Right ventricle myocardium inferior (tissue), 1 donor: ENCODE measurements at places on chromosomes 3 and 15. TPM values are rescaled to one million over a fixed set of nuclear protein-coding genes. Genes with fewer than 3 reads are reported as not detected.

DNA sequence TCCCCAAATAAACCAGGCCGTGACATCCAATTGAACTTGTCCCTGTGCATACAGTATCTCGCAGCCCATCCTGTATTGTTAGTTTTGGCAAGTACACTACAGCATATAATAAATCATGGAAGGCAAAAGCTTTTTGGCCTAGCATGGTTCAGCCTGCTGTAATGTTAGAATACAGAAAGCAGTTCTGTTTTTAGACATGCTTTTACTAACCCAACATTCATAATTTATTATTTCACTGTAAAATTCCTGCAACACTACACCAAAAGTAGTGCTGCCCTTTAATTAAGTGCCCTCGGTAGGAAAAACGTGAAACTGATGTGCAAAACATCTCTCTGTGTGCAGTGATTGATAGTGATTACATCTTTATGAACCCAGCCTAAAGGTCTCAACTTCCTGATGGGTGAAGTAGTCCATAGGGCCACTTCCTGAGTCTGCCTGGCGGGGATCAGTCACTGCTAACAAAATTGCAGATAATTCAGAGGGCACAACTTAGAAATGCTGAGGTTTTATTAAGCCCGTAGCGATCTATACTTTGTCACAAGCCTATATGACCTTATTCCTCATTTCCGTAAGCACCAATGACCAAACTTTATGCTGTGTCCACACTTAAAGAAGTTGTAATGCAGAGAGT, 227.8 kb downstream of the CDIN1 start:
- no peak for DNase-seq

- no peak for DNase-seq
Measured at GRCh38 chr15:69417581-69417980, 3.4 kb downstream of the KIF23 start.

DNA sequence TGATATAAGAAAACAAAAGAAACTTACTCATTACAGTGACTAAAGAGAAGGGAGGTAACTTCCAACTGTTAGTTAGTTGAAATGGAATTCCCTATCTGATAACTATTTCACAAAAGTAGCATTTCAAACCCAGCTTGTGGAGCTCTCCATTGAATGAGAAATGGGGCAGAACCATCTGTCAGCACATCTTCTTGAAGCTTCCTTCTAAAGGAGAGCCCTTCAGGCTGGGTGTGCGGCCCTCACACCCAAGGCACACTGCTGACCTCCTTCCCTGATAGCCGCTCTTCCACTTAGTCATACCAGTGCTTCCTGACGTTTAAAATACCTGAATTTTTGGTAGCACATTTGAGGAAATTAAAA, 28.1 kb upstream of the VEPH1 start:
- no peak for DNase-seq

GRCh38 chr15:52020221-52021085, 1.4 kb downstream of the MAPK6 start:
- no peak for DNase-seq

The NUP210 gene
- total RNA-seq, result 3.5 TPM

DNA sequence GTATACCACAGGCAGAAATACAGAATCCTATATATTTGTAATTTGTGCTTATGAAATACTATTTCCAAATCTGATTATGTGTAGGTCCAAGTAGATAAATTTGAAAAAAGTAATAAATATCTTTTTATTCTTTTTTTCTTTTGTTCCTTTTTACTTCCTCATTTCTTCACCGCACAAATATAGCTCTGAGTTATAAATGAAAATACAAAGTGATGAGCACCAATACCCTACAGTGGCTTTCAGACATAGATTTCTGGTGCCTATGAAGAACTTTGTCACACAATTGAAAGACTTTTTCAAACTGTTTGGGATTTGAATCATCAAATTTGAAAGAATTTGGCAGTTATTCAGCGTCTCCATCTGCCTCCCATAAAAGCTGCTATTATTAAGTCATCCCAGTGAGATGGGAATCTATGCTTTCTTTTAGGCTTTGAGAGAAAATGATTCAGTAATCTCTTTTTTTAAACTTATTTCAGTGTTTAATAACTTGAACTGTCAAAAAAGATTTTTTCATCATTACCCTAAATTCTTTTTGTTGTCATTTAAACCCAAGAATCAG, 363.6 kb upstream of the GOLIM4 start:
- DNase-seq, result no peak

- no peak for DNase-seq
Measured at GRCh38 chr15:96209285-96209735, 121.2 kb upstream of the NR2F2 start.

DNA sequence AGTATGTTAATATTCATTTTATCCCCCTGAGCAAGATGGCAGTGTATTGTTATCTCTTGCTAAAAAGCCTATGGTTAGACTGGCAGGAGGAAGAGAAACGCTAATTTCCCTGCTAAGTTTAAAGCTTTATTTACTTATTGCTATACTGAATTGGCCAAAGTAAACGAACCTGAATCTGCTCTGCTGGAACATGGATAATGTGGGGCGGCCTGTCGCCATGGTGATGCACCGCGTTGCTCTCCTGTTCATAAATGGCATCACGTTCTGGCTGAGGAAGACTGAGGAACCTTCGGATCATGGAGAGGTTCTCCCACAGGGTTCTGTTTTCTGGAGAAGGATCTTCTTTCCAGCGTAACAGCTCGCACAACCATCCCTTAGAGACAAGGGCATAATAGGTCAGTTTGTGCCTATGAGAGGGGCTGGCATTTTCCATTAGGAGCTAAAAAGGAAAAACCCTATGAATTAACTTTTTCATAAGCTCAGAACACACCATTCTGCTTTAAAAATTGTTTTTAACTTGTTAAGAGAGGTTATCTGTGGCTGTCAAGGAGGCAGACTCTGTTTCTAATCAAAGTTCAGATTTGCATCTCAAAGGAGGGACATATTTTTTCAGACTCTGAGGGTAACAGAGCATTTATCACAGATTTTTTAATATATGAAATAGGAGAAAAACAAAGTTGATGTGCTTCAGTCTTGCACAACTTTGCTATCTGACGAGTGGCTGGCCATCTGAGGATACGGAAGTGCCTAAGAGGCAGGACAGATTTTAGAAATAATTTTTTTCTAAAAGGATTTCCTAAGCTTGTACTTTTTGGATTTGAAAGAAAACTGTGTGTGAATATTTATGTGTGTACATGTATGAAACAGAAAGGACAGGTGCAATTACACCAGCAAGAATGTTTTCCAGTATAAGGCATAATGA, 73.1 kb downstream of the SATB1 start:
- no peak for DNase-seq

- DNase-seq, result no peak
Measured at GRCh38 chr3:183815951-183816475, 9.4 kb downstream of the MAP6D1 start.

GRCh38 chr15:91238644-91239425, 138.8 kb downstream of the SV2B start:
- DNase-seq, result no peak
